ENCODE measurements at places on chromosomes 6 and 20.

DNA sequence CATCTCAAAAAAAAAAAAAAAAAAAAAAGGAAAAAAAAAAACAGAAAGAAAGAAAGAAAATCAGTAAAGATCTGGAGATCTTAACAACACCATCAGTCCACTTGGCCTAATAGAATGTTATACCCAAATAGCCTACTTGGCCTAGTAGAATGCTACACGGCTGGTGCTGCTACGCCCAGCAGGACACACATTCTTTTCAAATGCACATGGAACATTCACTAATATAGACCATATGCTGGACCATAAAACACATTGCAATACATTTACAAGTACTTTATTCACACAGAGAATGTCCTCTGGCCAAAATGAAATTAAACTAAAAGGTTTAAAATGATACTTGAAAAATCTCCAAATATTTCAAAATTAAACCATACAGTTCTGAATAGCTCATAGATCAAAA lies 80.0 kb upstream of the TNFAIP3 start:
- no peak for DNase-seq

DNA sequence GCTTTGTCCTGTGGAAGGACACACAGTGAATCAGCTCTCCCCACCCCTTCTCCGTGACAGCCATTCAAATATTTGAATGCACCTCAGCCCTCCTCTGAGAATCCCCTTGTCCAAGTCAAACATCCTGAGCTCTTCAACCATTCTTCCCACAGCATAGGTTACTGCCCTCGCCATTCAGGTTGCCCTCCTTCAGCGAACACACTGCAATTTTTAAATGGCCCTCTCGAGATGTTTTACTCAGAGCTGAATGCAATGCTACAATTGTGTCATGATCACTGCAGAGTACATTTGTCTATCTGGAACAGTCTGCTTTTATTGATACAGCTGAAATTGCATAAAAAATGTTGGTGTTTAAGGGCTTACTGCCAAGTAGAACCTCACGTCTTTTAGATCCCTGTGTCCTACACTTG lies 48.9 kb downstream of the SLC2A12 start:
- no peak for DNase-seq

DNA sequence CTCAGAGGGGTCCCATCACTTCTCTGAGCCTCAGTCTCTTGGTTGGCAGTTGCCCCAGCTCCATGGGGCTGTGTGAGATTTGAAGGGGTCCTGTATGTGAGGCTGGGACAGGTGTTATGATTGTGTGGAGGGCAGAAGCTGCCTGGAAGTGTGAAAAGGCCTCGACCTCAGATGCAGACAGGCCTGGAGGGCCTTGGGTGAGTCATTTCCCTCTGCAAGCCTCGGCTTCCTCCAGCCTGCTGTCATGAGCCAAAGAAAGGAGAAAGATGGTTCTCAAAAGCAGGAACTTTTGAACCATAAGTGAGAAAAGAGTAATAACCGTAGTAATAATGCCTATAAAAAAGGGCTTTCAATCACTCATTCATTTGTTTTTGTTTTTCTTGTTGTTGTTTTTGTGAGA lies 37.5 kb downstream of the SNAI1 start:
- DNase-seq = no peak

DNA sequence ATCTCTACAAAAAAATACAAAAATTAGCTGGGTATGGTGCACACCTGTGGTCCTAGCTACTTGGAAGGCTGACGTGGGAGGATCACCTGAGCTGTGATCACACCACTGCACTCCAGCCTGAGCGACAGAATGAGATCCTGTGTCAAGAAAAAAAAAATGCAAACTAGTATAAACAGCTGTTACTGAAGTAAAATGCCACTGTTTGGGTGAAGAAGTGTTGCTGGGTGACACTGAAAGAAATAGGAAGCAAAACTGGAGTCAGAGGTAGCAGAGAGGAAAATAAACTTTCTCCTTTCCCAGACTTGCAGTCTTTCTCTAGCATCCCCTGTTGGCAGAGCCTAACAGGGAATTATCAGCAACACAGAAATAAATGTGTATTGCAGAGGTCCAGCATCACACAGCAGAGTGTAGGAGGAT lies 241.2 kb upstream of the PREP start:
- no peak for DNase-seq
